ENCODE measurements at places on chromosomes 16 and 17.
A peak's percentile ranks its signal among the peaks of the same experiment; 100 is the strongest.

DNA sequence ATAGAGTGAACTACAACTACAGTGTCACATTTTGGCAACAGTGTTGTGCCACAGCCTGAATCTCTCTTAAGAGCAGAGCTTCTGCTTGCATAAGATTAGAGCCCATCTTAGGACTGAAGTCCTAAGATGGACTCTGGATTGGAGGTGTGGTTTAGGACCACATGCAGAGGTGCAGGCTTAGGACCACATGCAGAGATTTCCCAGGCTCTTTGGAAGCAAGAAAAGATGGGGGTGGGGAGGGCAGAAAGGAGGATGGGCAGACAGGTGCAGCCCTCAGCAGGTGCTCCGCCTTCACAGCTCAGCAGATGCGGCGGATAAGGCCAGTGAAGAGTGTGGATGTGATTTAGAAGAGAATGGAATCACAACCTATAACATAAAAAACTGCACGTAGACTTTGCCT is 128.7 kb downstream of the TANGO6 start:
- DNase-seq: peak; percentile 42

- DNase-seq: no peak
Observed at GRCh38 chr16:2853531-2854073, 4.4 kb downstream of the PRSS22 start.

- DNase-seq: no peak
Observed at GRCh38 chr17:33964344-33964979, 290.6 kb upstream of the CCL2 start.

DNA sequence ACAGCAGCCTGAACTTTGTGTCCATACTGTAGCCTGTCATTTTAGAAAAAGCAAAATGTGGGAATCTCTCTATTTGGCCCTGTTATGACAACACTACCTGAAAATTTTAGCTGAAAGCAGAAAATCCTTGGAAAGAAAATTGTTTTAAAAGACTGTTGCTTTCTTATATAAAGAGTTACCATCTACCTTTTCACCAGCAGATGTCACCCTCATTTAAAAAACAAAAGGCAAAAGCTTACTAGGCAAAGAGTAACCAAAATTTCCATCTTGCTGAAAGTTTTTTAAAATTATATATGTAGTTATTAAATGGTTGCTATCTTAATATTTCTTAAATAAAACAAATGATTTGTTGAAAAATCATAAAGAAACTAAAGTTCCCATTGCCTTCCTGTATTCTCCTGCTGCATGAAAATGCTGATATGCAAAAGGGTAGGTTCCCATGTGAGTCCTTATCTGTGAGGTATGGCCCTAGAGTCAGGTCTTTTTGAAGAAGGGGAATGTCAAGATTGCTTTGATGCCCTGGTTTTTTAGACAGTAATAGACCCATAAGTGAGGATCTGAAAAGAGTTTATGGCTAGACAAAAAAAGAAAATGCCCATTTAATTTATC is 61.0 kb downstream of the TNRC6C start:
- DNase-seq: no peak

DNA sequence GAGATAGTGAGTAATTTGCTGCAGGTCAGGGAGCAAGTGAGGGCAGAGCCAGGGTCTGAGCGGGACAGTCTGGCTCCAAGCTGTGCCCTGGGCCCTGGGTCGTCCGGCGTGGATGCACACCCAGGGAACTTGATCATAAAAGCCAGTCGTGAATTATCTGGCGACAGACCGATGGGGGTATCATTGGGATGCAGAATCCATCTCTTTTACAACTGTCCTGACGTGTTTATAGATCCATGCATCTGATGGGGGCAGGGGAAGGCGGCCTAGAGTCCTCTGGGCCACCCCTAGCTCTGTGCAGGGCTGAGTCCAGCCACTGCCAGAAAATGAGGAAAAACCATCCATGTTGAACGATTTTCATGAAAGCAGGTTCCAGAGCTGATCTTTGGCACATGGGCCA is 332.8 kb downstream of the C16orf95 start:
- DNase-seq: no peak

DNA sequence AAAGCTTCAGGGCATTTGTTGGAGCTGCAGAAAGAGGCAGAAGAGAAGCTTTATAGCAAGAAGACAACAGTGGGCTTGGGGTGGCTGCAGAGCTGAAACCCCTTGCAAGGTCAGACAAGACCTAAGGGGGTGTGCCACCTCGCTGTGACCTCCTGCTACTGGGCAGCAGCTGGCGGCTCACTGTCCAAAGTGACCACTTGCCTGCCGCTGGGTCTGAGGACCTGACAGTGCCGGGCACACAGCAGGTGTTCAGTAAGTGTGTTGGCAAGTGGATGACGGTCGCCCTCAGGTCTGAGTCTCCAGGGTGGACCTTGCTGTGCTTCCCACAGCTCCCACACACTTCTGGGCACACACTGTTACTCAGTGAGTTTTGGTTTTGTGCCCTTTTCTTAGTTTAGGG is 336.5 kb downstream of the C16orf95 start:
- DNase-seq: no peak

- DNase-seq: no peak
Observed at GRCh38 chr17:63966646-63967264, 6.0 kb downstream of the SCN4A start.

DNA sequence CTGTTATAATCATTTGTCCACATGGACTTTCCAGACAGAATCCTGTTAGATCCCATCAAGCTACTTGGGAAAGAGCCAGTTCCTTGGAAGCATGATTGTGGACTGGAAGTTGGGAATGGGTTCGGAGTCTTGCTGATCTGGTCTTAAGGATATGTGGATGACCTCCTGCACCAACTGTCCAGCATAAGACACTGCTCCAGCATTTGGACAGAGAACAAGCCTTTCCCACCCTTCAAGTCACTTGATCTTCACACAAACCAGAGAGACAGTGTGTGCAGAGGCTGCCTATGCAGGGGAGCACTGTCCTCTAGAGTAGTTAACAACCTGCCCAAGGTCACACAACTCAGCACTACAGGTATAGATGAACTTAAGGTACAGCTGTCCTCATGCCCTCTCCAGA is 5.8 kb upstream of the MT1B start:
- DNase-seq: no peak

- DNase-seq: no peak
Observed at GRCh38 chr17:73643001-73643851, 1.0 kb downstream of the SDK2 start.

DNA sequence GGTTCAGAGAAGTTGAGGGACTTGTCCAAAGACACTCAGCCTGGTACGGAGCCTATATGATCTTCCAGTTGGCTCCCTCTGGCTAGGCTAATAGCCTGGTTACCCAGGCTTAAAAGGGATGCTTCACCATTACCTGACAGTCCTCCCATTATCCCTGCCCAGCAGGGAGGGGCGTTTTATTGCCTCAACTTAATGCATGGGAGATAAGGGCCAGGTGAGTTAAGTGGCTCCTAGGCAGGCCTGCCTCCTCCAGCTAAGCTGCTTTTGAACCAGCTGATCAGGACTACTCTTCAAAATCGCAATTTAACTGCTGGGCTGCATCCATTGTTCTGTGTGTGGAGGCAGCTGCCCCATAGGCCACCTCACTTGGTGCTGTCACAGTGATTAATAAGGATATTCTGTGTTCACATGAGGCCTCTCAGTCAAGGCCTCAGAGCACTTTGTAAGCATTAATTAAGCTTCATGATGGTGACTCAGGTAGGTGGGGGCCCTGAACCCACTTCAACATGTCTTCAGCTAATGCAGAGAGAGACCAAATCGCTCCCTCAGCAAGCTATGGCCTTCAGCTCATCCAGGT is 27.9 kb downstream of the SMPD3 start:
- no peak for DNase-seq

- no peak for DNase-seq
Observed at GRCh38 chr17:75664099-75664549, 2.8 kb downstream of the RECQL5 start.

GRCh38 chr17:8698162-8698971 is 46.3 kb downstream of the CCDC42 start:
- DNase-seq: peak; percentile 59

GRCh38 chr17:59178266-59178985 is 22.9 kb downstream of the PRR11 start:
- DNase-seq: no peak

GRCh38 chr17:65685110-65685509 is 123.7 kb upstream of the AXIN2 start:
- no peak for DNase-seq

DNA sequence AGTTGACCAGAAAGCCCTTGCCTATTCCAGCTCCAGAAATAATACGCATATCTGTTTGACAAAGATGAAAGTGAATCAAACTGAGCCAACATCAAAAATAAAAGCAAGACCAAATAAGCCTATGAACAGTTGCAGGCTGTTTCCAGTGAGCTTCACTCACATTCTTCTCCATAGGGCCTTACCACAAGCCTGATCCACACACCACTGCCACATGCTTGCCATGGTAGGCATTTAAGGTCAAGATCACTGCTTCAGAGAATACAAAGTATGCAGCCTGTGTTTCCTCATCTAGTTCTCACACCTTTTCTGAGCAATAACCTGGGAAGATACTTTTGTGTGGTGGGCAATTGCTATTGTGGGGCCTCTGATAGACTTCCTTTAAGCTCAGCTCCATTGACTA is 1060.2 kb downstream of the CDH11 start:
- no peak for DNase-seq

DNA sequence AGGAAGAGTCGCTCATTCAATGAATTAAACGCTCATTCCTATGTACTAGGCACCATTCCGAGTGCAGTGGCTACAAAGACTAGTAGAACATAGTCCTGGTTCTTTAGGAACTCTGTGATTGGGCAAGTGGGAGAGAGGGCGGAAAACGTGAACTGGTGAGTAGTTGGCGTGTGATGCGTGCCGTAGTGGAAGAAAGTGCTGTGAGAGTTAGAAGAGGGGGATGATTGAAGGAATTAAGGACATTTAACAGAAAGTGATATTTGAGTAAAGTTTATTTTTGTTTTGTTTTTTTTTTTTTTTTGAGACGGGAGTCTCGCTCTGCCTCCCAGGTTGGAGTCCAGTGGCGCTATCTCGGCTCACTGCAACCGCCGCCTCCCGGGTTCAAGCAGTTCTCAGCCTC is 7.9 kb upstream of the SLFN14 start:
- no peak for DNase-seq

DNA sequence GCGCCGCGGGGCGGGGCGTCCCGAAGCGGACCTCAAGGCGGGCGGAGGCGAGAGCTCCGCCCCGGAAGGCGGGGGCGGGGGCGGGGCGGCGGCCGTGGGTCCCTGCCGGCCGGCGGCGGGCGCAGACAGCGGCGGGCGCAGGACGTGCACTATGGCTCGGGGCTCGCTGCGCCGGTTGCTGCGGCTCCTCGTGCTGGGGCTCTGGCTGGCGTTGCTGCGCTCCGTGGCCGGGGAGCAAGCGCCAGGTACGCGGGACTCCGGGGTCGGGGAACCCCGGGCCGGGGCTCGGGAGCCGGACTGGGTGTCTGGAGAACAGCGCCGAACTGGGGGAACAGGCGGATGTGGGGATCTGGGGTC is at the start of gene TNFRSF12A:
Gene TNFRSF12A, plus strand, starts transcription at position 122 of the 357 bp plus-strand sequence. Its CDS starts 30 bp downstream, at position 152.
- peak; percentile 66 for DNase-seq

- DNase-seq: no peak
Observed at GRCh38 chr16:82043680-82044584, 8.9 kb downstream of the HSD17B2 start.

DNA sequence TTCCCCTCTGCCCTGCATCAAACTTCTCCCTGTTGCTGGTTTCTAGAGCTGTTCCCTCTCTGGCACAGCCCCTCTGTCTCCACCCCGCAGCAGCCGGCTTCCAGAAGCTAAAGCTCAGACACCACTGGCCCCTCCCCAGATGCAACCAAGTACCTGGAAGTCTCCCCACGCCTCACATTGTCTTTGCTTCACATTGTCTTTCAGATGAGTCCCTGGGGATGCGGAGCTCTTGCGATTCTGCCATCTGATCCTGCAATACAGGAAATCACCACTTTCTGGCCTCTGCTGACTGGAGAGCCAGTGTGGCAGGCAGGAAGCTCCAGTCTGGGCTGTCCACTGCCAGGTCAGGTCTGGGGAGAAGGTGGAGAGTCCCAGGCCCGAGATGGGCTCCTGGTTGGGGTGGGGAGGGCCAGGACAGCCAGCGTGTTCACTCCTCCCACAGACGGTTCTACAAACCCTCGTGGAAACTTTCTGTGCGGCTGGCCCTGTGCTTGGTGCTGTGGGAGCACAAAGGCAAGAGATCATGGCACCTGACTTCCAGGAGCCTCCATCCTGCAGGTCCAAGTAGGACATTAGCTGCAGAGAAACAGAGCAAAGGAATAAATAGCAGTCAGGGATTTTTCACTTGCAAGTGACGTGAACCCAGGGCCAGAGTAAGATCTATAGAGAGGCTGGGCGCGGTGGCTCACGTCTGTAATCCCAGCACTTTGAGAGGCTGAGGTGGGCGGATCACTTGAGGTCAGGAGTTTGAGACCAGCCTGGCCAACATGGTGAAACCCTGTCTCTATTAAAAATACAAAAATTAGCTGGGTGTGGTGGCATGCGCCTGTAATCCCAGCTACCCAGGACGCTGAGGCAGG is 47.9 kb upstream of the MAP3K14 start:
- DNase-seq: no peak

DNA sequence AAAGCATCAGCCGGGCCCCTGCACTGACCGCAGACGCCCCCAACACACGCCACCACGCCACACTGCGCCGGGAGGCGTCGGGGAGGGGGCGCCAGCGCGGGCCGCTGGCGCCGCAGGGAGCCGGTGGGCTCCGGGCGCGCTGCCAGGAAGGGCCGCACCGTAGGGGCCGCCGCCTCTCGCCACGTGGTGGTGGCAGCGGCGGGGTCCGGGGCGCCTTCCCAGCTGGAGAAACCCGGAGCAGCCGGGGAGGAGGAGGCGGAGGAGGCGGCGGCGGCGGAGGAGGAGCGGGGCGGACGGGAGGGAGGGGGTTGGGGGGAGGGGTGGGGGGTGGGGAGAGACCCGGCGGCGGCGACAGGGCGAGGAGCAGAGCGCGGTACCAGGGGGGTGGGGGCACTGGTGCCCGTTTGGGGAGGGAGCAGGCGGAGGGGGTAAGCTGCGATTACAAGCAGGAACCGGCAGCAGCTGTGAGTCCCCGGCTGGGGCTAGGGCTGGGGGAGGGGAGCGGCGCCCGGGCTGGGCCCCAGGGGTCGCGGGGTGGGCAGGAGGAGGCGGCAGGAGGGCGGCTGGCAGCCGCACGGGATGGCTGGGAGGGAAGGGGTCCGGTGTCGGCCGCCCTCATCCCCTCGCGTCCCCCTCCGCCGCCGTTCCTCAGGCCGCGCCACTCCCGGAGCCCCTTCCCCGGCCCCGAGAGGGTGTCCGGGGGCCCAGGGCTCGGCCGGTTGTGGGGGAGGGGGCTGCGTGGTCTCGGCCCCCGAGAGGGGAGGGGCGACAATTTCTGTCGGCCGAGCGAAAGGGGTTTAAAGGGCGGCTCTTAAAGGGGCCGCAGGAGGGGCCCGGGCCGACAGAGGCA is at the start of gene TBKBP1:
Gene TBKBP1, plus strand, starts transcription at position 431 of the 850 bp plus-strand sequence. CDS start 1,952 bp downstream, outside the sequence.
- no peak for DNase-seq

All from dorsolateral prefrontal cortex (tissue), 122 donors.